ENCODE measurements at places on chromosomes 12 and 14.
A peak's percentile ranks its signal among the peaks of the same experiment; 100 is the strongest.

DNA sequence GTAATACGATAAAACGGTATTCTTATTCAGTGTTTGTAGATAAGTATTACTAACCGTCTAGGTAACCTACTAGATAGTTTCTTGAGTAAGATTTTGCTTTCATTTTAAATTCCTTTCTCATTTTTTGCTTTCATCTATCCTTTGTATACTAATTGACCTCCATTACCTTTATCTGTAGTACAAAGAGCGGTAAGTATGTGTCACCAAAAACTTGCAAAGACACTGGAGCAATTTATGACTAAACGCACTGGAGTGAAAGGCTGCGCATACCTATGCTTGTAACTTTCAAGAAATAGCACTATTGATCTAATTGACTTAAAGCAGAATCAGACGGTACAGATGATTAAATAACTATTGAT is 1.7 kb downstream of the ARHGAP5 start:
- DNase-seq: no peak

DNA sequence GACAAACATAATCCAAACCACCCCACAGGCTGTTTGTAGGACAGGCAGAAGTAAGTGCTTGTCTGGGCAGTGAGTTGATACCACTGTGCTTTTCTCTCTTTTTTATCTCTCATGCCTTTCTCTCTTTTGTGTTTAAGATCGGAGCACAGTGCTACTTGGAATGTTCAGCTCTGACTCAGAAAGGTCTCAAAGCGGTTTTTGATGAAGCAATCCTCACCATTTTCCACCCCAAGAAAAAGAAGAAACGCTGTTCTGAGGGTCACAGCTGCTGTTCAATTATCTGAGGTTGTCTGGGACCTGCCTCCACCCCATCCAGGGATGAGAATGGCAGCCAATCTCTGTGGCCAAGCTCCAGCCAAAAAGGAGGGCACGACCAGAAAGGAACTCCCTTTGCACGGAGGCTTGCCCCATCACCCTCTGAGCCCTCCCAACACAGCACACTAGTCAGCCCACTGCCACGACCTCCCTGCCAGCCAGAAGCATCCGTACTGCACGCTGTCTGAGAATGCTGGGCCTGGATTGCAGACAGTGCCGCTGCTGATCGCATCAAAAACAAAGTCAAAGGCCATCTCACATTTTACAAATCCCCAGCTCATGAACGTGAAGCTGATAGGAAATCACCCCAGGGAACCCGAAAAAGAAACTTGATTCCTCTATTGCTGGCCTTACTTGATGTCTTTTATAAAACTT is 27.8 kb downstream of the GPHB5 start:
- no peak for DNase-seq

- DNase-seq: no peak
Measured at GRCh38 chr12:131092901-131093603, 139.3 kb downstream of the ADGRD1 start.

DNA sequence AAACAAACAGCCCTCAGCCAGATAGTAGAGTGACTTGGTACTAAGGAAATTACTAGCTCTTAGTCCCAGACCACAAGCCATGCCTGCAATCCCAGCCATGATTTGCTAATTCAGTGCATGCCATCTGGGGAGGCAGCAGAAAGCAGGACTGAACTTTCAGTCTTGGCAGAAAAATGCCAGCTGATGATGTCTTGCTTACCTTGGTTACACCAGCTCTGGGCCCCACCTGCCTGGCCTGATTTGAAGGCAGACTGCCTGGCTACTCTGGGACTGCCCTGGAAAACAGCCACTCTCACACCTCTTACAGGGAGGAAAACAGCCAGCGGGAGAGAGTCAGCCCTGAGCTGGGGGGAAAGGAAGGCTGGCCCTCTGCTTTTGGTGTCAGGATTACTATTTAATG is 4.6 kb upstream of the UNC119B start:
- no peak for DNase-seq

- no peak for DNase-seq
Measured at GRCh38 chr12:121774968-121775474, 18.5 kb downstream of the RHOF start.

DNA sequence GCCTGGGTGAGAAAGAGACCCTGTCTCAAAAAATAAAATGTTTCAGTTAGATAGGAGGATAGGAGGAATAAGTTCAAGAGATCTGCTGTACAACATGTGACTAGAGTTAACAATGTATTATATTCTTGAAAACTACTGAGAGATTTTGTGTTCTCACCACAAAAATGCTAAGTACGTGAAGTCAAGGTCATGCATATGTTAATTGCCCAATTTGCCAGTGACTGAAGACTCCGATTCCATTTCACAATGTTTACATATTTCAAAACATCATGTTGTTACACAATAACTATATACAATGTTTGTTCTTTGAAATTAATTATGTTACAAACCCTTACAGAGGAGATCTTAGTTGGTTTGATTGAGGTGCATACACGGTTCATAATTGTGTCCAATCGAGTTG is 52.1 kb downstream of the SLC15A4 start:
- DNase-seq: no peak

DNA sequence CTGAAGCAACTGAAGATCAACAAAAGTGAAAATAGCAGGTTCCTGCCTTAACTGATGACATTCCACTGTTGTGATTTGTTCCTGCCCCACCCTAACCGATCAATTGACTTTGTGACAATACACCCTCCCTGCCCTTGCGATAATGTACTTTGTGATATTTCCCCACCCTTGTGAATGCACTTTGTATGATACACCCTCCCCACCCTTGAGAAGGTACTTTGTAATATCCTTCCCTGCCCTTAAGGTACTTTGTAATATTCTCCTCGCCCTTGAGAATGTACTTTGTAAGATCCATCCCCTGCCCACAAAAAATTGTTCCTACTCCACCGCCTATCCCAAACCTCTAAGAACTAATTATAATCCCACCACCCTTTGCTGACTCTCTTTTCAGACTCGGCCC is 41.4 kb downstream of the BCAT1 start:
- no peak for DNase-seq

DNA sequence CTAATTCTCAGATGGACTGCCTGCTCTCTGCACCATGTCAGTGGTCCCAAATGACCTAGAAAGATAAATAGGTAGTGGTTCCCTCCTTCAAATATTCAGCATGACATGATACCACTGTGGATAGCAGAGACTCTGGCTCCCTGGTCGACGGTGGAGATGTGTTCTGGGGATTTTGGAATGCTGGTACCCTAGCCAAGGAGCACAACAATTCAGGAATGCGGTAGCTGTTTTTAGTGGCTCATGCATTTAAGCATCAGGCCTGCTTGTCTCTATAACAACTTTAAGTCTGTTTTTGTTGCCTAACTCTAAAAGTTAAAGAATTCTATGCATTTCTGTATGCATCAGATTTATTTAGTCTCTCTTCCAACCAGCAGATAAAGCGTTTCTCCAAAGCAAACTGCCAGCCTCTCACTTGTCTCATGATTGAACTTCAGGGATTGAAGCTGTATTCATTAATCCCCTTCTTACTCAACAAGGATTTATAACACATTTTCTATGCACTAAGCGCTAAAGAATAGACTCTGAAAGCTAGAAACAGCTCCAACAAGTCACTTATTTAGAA is 164.9 kb upstream of the BMP4 start:
- no peak for DNase-seq

- DNase-seq: no peak
Measured at GRCh38 chr12:19437996-19438395, 1.3 kb upstream of the AEBP2 start.

GRCh38 chr12:63782466-63782865 is 2.8 kb downstream of the RXYLT1 start:
- no peak for DNase-seq

- DNase-seq: peak; percentile 54
Measured at GRCh38 chr12:108819920-108820706, 37.3 kb downstream of the SSH1 start.

GRCh38 chr12:67433385-67434175 is 164.4 kb downstream of the CAND1 start:
- DNase-seq: no peak

DNA sequence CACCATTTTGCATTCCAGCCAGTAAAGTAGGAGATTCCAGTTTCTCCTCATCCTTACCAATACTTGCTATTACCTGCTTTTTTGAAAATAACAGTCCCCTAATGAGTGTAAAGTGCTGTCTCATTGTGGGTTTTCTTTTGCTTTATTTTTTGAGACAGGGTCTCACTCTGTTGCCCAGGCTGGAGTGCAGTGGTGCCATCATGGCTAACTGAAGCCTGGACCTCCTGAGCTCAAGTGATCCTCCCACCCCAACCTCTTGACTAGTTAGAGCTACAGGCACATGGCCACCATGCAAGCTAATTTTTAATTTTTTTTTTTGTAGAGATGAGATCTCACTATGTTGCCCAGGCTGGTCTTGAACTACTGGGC is 60.6 kb downstream of the NINJ2 start:
- no peak for DNase-seq

DNA sequence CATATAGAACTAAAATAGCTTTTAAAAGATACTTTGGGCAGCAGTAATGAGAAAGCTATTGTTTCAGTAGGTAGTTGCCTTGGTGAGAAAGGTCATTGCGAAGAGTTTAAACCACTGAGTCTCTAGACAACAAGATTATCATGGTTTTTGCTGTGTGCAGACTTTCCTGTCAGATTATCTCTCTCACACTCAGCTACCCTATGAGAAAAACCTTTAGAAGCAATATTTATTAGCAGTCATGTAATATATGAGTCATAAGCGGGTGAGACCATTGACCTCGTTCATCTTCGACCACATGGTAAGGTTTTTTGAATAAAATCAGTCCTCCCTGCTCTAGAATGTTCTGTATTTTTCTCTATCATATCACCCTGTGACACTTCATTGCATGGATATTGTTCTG is 59.9 kb downstream of the GPR65 start:
- DNase-seq: no peak

- DNase-seq: no peak
Measured at GRCh38 chr12:52080403-52081251, 1.1 kb downstream of the SMIM41 start.

- no peak for DNase-seq
Measured at GRCh38 chr12:132437943-132438700, 51.8 kb upstream of the FBRSL1 start.

- no peak for DNase-seq
Measured at GRCh38 chr12:93804392-93805179, 127.4 kb downstream of the CRADD start.

DNA sequence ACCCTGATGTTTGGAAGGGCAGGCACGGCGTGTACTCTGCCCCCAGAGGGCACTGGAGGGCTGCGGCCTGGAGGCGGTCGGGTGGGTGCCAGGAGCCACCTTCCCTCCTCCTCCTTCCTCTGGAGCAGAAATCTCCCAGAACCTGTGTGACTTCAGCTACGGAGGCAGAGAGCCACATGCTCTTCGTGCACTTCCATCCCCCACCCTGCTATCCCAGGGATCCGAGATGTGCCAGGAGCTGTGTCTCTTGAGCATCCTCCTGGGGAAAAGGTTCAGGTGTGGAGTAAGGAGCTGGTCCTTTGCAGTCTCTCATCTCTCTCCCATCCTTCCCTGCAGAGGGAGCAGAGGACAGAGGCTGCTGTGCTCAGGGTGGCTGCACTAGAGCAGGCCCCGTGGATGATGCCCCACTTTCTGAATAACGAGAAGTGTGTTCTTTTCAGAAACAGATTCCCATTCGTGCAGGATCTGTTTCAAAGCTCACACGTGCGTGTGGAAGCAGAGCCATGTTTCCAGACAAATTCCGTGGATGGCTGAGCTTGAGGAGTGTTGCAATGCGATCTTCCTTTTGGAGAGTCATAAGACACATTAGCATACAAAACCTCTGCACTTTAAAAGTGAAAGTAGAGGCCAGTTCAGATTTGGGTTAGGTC is 162.9 kb downstream of the ADGRD1 start:
- DNase-seq: no peak

DNA sequence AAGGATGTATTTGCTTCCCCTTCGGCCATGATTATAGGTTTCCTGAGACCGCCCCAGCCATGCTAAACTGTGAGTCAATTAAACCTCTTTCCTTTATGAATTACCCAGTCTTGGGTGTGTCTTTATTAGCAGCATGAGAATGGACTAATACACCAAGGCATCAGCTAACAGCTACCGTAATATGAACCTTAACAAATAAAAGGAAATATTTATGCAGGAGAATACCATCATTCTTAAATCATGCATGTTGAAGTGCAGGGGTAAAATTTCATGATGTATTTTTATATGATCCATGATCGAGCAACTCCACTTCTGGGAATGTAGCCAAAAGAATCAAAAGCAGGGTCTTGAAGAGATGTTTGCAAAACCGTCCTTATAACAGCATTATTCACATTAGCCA is 379.0 kb downstream of the NPAS3 start:
- no peak for DNase-seq

DNA sequence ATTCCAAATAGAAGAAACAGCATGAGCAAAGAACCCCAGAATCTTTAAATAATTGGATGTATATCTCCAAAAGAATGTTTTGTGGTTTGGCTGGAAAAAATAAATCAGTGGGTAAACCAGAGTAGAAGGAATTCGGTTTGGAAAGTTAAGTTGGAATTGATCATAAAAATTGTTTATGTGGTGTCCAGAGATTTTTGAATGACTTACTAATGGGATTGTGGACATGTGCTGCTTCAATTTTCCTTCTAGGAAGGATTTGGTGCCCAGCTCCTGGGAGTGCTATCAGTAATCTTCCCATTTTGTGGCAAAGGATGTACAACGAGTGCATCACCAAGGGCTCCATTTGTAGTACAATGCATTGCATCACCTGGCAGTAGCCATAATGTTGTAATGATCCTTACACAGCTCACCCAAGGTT is 224.8 kb downstream of the SLC16A7 start:
- no peak for DNase-seq
